ENCODE measurements at places on chromosomes 2 and 18.

DNA sequence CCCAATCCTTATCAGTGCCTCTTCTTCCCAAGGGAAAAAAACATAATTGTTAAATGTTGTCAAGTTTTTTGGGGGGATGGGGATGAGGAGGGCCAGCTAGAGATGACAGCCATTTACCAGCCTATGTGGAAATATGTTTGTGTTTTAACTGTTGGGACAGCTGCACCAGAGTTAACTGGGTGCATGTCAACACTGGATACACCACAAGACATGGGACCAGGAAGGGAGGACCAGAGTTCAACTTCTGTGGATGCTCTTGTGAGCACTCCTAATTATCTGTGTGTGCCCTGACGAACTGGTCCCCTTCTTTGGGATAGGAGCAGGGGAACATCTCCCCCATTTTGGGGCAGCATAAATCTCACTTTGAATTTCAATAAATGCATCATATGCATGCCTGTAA lies 66.1 kb upstream of the FZD5 start:
- DNase-seq, result no peak

GRCh38 chr2:36672199-36672598 lies 24.3 kb upstream of the VIT start:
- no peak for DNase-seq

- peak; percentile 95 for DNase-seq
Observed at GRCh38 chr2:105804266-105804665, 59.6 kb downstream of the NCK2 start.

GRCh38 chr18:34796035-34796657 lies 86.0 kb downstream of the DTNA start:
- no peak for DNase-seq

- DNase-seq, result no peak
Observed at GRCh38 chr2:196337208-196337953, 166.0 kb upstream of the STK17B start.

DNA sequence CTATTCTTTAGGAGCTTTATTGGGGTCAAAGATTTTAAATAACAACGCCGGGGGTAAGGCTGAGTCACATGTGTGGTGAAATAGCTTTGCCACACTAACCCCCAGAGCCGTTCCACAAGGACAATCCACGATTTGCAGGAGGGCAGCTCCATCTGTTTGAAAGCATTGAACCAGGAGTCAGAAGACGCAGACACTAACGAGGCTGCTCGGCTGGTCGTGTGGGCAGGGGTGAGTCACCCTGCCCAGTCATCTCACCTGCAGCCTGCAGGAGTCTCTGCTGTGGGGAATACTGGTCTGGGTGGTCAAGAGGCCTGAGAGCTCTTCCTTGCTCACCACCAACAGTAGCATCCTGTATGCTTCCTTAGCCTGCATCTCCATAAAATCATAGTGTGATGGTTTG lies 149.2 kb upstream of the NCK2 start:
- DNase-seq, result no peak

DNA sequence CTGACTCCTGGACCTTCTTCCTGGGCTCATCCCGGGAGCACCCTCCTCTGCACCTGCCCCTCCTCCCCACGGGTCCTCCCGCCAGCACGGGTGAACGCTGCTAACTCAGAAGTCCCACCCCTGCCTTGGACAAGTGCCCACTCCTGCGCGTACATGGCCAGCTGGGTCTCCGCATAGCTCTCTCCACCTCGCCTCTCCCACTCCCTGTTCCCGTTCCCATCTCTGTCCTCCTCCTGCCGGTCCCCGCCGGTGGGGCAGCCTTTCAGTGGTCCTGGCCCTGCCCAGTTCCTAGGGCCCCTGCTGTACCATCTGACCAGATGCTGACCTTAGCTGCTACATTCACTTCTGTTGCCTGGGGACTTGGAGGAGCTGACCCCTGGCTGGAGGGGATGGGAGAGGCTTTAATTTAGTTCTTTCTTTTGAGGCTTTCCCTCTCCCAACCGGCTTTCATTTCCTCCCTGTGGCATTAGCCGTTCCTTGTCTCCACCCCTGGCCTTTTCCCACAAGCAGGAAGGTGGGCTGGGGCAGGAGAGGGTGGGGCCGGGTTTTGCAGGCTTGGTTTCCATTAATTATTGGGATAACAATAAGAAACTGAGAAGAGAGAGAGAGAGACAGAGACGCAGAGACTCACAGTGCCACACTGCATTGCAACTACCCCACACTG lies 136.1 kb downstream of the SH3BP4 start:
- DNase-seq, result no peak

- DNase-seq, result no peak
Observed at GRCh38 chr2:86160156-86160952, 34.9 kb downstream of the IMMT start.

DNA sequence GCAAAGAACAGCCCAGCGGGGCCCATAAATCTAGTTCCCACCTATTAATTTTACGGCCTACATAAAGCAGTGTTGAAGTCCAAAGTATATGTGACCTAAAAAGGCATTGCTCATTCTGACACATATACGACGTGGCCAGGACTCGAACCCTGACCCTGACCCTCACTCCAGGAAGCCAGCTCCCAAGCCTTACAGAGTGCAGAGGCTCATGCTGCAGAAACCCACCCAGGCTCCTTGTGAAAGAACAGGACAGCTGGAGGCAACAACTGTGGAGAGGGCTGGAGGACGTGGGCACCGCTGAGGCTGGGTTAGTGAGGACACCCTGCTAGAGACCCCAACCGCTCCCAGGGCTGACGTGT lies 221.6 kb downstream of the CYP26B1 start:
- no peak for DNase-seq

- DNase-seq, result no peak
Observed at GRCh38 chr2:131413148-131413747, 49.3 kb upstream of the RAB6D start.

DNA sequence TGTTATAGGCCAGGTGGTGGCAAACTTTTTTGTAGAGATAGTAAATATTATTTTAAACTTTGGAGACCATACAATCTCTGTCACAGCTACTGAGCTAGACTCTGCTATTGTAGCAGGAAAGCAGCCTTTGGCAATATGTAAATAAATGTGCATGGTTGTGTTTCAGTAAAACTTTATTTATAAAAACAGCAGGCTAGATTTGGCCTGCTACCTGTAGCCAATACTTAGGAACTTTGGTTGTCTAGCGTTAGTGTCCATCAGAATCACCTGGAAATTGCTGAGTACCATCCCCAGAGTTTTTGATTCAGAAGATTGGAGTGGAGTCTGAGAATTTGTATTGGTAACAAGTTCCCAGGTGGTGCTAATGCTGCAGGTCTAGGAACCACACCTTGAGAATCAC lies 23.8 kb upstream of the TNFRSF11A start:
- DNase-seq, result no peak

GRCh38 chr2:11387100-11387390 lies 42.6 kb upstream of the ROCK2 start:
- no peak for DNase-seq

- DNase-seq, result no peak
Observed at GRCh38 chr2:98379311-98380202, 33.3 kb downstream of the CNGA3 start.

DNA sequence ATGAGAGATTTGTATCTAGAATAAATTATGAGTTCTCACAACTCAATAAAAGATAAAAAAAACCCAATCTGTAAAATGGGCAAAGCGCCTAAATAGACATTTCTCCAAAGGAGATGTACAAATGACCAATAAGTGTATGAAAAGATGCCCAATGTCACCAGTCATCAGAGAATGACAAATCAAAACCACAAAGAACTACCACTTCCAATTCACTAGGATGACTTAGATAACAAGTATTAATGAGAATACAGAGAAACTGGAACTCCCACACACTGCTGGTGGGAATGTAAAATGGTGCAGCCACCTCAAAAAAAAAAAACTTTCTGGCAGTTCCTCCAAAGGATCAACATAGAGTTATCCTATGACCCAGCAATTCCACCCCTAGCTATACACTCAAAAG lies 17.4 kb upstream of the COL6A3 start:
- DNase-seq, result no peak

DNA sequence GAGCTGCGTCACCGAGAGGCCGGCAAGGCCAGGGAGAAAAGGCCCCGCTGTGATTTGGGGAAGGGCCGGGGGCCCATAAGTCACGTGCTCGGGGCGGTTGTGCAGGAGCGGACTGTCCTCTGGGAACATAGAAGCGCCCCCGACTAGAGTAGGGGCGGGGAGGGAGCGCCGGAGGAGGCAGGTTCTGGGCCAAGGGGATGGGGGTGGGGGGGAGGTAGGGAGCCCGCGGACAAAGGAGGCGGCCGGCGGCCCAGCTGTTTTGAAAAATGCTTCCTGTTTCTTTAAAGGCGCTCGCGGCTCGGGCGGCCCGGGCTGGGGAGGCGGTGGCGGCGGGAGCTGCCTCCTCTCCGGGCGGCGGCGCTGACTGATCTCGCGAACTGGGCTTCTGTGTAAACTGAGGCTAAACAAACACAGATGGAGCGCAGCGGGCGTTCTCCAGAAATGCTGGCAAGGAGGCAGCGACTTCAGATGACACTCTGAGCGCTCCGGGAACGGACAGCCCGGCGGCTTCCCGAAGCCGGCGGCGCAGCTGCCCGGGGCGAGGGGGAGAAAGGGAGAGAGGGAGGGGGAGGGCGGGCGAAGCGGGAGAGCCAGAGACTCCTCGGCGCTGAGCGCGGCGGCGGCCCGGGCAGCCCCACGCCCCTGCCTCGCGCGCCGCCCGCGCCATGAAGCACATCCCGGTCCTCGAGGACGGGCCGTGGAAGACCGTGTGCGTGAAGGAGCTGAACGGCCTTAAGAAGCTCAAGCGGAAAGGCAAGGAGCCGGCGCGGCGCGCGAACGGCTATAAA lies at the start of gene ATOH8:
TSS of gene ATOH8 (plus strand) at position 467 of the 788 bp plus-strand sequence. CDS start at position 666, 199 bp downstream.
- peak; percentile 46 for DNase-seq

DNA sequence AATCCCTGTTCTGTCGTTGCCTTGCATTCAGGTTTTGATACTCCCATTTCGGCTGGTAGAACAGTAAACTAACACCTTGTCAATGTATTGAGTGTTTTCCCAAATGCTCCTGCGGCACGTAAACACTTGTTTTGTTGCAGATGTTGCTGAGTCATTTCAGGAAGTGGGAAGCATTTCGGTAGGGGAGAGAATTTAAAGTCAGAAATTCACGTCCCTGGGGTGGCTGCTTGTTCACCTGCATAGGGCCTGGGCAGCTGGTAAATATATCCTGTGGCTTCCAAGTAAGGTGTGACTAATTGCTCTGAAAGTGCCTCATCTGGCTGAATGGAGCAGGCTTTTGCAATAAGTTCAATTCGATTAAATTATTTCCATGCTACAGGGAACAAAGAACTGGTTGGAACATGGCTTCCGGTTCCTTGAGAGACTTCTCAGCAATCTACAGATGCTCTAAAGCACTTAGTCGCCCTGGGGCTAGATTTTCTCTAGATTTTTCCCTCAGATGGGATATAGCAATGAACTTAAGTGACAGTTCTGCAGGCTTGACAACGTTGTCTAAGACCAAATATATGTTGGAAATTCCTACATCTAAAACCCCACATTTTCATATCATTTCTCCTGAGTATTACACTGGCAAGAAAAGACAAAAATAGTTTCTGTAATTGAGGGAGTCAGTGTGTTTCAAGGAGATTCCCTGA lies 5.2 kb downstream of the GALR1 start:
- DNase-seq, result no peak

GRCh38 chr2:50611351-50611871 lies 420.5 kb downstream of the NRXN1 start:
- DNase-seq, result peak; percentile 36

GRCh38 chr2:75222527-75222926 lies 23.2 kb upstream of the TACR1 start:
- DNase-seq, result no peak

DNA sequence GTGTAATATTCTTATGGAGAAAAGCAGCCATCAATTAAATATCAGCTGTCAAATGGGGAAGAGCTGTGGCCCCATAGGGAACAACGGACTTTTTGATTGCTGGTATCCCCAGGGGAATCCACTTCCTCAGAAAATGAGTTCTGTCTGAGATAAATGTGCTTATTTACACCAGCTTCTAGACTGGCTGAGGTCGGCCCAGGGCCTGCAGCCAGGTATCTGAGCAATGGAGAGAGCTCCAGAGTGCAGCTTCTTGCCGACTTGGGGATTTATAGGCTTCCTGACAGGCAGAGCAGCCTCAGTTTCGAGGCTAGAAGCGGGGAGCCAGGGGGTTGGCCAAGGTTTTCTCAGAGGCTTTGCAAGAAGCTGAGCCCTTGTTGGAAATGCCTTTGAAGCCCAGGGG lies 67.2 kb downstream of the MCFD2 start:
- DNase-seq, result no peak

DNA sequence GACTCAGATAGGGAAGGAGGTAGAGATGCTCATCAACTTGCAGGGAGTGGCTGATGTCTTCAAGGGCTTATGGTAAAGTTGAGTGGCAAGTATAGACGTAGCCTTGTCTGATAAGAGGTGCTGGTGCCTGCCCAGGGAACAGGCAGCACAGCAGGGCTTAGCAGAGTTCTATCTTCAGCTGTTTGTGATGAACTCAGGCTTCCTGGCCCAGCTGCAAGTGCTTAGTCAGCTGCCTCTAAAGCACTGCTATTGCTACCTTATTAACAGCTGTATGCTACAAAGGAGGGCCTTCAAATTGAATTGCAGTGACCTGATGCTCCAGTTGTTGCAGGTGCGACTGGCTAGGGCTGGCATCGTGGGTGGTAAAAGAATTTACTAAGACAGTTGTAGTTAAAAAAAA lies 82.1 kb downstream of the TSN start:
- DNase-seq, result no peak

DNA sequence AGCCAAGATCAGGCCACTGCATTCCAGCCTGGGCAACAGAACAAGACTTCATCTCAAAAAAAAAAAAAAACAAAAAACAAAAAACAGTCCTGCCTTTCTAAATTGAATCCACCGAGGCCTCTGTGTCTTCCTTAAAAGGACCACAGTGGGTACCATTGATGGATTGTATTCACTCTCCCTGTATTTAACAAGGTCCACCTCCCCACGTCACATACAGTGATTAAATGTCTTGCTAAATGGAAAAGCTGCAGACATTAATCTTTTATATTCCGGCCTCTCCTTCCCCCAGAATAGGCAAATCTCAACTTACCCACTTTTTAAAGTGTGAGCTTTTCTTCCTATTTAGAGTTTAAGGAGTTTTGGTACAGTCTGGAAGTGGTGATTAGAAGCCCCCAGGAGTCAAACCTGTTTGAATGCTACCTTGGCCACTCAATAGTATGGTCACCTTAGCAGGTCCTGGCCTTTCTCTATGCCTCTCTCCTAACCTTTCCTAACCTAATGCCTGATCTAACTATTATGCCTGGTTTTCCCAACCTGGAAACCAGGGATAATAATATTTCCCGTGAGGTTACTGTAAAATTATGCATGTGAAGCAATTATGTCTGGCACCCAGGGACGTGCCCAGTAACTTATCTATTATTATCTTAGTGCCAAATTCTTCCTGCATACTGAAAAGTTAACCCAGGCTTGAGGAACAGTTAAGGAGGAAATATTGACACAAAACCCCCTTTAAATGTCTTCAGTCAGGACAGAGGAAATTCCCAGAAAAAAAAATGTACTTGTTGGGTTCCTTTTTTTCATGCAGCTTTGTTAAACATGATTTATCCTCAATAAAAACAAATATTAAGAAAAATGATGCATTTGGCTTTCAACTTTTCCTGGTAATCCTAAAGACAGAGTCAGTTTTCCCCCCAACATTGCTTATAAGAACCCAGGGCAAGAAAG lies 3.1 kb downstream of the NFE2L2 start:
- DNase-seq, result no peak

All from NCI-H1092 (cell line).